T-helper 1 cell (primary cell): ENCODE measurements at places on chromosomes 4 and X.
A peak's percentile ranks its signal among the peaks of the same experiment; 100 is the strongest.

- no peak for DNase-seq
Measured at GRCh38 chr4:637536-638280, 12.3 kb downstream of the PDE6B start.

- DNase-seq: no peak
Measured at GRCh38 chr4:146432065-146432464, 89.7 kb downstream of the SLC10A7 start.

DNA sequence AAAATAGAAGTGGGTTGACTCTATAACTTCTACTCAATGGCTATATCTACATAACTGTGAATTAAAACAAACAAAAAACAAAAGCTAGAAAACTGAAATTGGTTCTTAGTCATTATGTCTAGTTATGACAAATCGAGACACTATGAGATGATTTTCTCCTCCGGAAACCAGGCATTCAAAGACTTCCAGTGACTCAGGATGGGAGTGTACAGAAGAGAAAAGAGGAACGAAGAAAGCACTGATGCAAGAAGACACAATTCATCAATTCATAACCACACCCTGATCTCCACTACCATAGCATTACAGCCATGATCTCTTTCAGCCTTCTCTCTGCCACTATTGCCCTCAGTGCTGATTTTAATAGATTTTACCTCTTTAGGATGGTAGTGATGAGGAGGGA is 253.6 kb downstream of the CBLL2 start:
- DNase-seq: no peak

GRCh38 chr4:65089666-65090065 is 580.6 kb downstream of the EPHA5 start:
- no peak for DNase-seq

DNA sequence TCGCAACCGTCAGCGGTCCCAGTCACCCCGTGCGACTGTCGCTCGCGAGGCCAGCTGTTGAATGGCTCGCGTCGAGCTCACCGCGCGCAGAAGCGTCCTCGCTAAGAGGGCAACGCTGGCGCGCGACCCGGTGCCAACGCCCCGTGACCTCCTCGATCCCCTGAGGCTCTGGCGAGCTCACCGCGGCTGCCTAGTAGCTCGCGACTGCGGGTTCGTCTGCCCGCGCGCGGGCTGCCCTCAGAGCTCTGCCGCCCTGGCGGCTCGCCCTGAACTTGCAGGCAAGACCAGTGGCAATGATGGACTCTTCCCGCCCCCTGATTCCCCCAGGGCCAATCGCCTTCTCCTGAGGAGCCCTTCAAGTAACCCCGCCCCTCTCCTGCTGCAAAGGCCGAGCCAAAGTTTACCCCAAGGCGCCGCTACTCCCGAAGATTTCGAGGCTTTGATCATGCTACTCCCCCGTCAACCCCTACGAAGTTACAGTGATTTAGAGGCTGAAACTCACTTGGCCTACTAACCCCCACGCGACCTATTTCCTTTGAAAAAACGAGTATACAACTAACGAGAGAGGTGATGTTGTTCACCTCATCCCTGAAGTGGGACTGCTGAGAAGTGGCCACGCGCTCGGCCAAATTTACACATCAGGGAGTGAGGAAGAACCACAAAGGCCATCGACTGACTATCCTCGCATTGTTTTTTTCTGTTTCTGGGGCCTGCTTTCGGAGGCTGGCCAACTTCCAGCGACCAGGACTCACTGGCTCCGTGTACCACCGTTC is 37.5 kb downstream of the PGRMC1 start:
- peak; percentile 27 for DNase-seq

- DNase-seq: no peak
Measured at GRCh38 chrX:80751456-80751855, 58.2 kb downstream of the BRWD3 start.

GRCh38 chrX:70096052-70096451 is 33.8 kb downstream of the OTUD6A start:
- DNase-seq: no peak

DNA sequence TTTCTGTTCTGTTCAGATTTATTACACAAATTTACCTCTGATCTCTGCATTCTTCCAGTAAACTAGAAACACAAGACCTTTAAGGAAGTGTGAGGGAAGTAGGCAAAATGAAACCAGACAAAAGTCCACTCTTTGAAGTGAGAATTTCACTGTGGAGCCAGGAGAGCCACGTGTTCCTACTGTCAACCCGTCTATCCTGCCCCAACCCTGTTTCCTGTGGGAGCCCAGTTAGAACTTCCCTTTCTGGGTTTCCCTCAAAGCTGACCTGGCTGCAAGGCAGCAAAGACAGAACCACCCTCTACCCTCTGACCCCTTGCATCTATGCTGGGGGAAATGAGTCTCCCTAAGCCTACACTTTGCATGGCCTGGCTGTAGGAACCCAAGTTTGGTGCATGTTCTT is 40.0 kb downstream of the TMEM144 start:
- DNase-seq: no peak

- peak; percentile 28 for DNase-seq
Measured at GRCh38 chrX:119516157-119516702, 48.0 kb downstream of the SLC25A5 start.

GRCh38 chr4:13240066-13240465 is 244.1 kb downstream of the RAB28 start:
- no peak for DNase-seq
